ENCODE measurements at places on chromosomes 7 and 10. TPM values are rescaled to one million over a fixed set of nuclear protein-coding genes. Genes with fewer than 3 reads are reported as not detected.

DNA sequence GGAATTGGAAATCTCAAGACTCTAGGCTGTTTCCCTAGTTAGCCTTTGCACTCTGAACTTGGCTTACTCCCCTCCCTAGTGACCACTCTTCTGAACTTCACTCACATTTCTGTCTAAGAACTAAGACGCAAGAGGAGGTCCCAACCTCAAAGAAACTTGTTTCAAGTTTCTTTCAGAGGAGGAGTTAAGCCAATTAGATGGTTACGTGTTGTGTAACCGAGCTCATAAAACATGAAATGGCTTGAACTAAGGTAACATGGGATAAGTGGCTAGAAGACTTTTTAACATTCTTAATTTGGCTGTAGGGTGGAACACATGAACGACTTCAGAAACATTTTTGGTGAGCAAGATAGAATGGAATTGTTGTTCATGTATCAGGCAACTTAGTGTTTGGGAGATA, 39.5 kb upstream of the SEC61G start:
- DNase-seq: no peak

GRCh38 chr10:97063271-97063982, 122.3 kb downstream of the SLIT1 start:
- DNase-seq: no peak

DNA sequence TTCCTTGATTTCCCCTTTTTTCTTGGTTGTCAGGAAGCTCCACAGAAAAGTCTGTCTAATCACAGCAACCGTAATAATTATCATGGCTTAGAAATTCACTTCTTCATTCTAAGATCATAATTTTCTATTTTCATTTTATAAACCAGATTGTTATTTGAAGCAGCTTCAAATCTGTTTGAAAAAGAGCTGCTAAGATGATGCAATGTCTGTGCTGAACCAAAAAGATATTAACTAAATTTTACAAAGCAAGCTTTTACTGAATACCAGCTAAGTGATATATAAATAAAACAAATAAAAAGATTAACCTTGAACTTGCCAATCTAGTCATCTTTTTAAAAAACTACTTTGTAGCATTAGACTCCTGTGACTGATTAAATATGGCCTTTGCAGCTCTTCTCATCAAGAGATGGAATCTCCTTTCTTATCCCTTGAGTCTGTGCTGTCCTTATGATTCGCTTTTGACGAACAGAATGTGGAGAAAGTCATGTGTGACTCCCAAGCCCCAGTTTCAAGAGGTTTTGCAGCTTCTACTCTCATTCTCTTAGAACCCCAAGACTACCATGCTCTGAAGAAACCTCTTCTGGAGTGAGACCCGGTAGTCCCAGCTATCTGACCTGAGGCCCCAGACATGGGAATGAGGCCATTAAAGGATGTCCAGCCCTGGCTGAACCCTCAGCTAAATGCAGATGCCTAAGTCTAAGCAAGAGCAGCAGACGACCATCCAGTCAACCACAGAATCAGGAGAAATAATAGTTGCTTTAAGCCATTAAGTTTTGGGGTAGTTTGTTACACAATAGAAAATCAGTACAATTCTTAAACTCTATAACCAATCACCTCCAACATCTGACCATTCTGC, 14.4 kb downstream of the NAMPT start:
- DNase-seq: no peak

GRCh38 chr7:38142736-38143135, 35.3 kb upstream of the STARD3NL start:
- no peak for DNase-seq

Gene UPK3B
- total RNA-seq: not detected

Gene NRCAM
- 8.9 TPM for total RNA-seq

Measured in umbilical cord (tissue), 2 donors.